ENCODE measurements at places on chromosomes 1 and 21.

GRCh38 chr1:8094481-8095241, 68.6 kb upstream of the ERRFI1 start:
- DNase-seq = no peak

GRCh38 chr1:165387961-165388360, 31.4 kb upstream of the LMX1A start:
- no peak for DNase-seq

- no peak for DNase-seq
These were observed 21.7 kb downstream of the RNF187 start for GRCh38 chr1:228508840-228509415.

- no peak for DNase-seq
These were observed 58.1 kb downstream of the RPAP2 start for GRCh38 chr1:92356956-92357355.

DNA sequence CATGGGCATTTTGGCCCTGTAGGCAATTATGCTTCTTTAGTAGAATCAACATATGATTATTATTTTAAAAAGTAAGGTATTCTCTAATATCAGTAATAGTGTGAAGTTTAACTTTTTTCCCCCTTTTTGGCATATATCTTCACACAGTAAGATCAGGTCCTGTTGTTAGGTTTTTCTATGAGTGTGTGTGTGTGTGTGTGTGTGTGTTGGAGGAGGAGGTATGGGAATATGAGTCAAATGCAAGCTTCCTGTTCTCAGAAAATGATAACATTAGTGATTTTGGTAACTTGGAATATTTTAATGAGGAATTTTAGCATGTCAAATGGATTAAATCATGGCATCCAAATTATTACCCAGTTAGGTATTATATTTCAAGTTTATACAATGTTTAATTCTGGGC, 65.8 kb upstream of the BCL10 start:
- no peak for DNase-seq

DNA sequence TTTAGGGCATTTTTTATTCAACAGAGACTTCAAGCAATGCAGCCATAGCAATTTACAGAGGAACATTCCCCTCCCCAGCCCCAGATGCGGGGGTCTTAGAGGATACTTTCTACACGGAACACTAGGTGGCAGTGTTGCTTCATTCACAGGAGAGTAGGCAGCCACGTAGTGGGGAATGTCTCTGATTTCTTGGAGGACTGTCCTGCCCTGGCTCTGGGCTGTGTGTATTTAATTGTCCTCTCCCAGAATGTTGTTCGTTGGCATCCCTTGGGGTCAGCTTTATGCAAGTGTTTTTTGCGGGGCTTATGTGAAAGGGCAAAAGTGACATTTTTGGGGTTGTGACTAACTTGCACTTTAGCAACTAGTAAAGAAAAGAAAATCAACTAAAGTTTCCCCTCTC, 96.9 kb downstream of the PAPPA2 start:
- DNase-seq = no peak

DNA sequence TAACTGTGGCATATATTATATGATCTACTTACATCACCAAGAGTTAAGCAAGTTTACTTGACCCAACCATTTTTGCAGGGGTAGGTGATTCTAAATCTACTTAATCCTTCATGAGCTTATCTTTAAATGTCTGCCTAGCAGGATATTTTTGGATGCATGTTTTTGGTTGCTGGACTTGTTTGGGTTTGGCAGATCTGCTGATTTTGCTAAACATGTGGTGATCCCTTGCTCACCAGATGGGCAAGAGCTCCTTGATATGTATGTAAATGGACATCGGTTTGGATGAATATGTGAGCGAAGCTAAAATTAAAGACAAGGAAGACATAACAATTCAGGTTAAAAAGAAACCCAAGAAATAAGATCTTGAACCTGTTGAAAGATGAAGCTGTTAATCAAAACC, 36.7 kb downstream of the FMN2 start:
- no peak for DNase-seq

- no peak for DNase-seq
These were observed 155.4 kb downstream of the URB2 start for GRCh38 chr1:229781453-229781852.

GRCh38 chr1:239731082-239731748, 344.8 kb downstream of the CHRM3 start:
- no peak for DNase-seq

DNA sequence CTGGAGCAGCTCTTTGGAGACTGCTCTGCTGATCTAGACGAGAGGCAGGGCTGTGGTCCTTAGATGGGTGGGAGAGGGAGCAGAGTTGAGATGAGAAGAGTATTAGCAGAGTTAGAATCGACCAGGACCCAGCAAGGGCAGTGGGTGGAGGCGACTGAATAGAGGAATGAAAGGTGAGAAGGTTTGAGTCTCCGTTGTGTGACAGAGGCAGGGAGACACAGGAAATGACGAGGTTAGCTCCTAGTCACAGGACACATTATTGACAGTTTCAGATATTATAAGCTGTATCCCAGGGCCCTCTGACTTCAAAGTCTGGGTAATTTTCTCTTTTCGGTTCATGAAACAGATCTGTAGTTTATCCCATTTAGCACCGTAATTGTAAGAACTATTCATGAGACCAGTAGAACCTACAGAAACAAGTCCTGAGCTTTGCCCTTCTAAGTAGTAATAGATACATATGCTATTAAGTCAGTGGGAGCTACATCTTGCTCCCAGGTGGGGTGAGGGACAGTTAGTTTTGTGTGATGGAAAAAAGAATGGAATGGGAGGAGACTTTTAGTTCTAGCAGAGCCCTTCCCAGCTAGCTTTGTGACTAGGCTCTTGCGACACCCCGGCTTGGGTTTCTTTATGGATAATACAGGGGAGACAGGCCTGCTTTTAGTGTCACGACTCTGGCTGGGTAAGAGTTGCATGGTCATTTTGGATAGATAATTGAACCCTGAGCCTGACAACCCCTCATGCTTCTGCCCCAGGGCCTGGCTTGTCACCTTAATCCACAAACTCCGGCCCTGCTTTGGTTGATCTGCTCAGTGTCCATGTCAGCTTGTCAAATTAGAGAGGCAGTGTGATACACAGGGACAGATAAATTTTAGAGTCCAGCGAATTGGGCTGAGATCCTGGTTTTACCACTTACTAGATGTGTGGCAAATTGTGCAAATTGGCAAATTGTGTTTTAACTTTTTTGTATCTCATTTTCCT, 70.2 kb downstream of the UCK2 start:
- DNase-seq = no peak

DNA sequence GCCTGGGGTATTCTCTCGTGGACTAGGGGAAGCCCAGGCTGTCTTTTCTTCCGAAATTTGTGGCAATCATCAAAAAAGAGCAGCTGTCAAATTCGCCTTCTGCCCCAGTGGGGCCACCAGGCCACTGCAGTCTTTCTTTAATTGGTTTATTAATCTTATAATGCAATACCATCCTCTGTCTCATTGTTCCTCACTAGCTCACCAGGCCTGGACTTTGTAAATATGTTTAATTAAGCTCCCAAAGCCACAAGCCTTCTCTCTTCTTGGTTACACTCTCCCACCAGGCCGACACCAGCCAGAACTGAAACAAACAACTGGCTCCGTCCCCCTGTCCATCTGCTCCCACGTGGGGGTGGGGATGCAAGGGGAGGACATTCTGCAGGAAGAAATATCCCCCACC, 22.0 kb upstream of the CAMK1G start:
- DNase-seq = no peak

GRCh38 chr1:77026135-77026534, 158.9 kb downstream of the ST6GALNAC5 start:
- no peak for DNase-seq

Measured in stimulated activated CD4-positive, alpha-beta T cell treated with anti-CD3 and anti-CD28 coated beads, Interleukin-12 subunit alpha, Interleukin-12 subunit beta, amount 100 ng/mL, for 48 hours (primary cell).